Type B pancreatic cell (in vitro differentiated cells): ENCODE measurements at places on chromosomes 7 and 10. TPM values are rescaled to one million over a fixed set of nuclear protein-coding genes. Genes with fewer than 3 reads are reported as not detected.

GRCh38 chr7:27098578-27099451 is 3.0 kb upstream of the HOXA1 start:
- DNase-seq, result no peak

- no peak for DNase-seq
Observed at GRCh38 chr10:73862011-73862410, 12.3 kb downstream of the CAMK2G start.

The ICA1 gene
- 9.8 and 14.9 TPM in 2 replicates for total RNA-seq

GRCh38 chr7:142873281-142873784 is 12.2 kb downstream of the TRPV6 start:
- no peak for DNase-seq

The FAM24B gene
- total RNA-seq, result 1.2 TPM in 1 of 2 replicates, not detected in the other

- DNase-seq, result peak; percentile 24
Observed at GRCh38 chr10:47101196-47101595, 190.0 kb downstream of the PTPN20 start.

DNA sequence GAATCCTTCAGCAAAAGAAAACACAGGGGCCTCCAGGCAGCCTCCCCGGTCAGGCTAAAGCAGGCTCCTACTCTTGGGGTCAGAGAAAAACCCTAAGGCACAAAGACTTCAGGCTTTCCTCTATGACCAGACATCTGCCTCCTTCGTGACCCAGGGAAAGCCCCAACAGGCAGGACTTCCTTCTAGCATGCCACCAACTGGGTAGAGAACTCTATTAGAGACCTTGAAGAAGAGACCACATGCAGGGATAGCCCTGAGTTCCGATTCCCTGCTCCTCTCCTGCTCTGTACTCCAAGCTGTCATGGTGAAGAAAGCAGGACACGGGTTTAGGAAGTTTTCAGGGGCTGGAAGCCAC is 1.3 kb downstream of the TRPV6 start:
- DNase-seq, result peak; percentile 22

The ZNF853 gene
- 5.0 and 9.2 TPM in 2 replicates for total RNA-seq

GRCh38 chr10:71314028-71314693 is 4.9 kb upstream of the SLC29A3 start:
- no peak for DNase-seq

GRCh38 chr10:71406878-71407277 is 10.2 kb downstream of the CDH23 start:
- DNase-seq, result peak; percentile 27

The ST7 gene
- total RNA-seq, result 18.2 and 25.0 TPM in 2 replicates

GRCh38 chr7:142910031-142910433 is 23.5 kb downstream of the TRPV5 start:
- DNase-seq, result no peak
